ENCODE measurements at places on chromosomes 2 and 18.

DNA sequence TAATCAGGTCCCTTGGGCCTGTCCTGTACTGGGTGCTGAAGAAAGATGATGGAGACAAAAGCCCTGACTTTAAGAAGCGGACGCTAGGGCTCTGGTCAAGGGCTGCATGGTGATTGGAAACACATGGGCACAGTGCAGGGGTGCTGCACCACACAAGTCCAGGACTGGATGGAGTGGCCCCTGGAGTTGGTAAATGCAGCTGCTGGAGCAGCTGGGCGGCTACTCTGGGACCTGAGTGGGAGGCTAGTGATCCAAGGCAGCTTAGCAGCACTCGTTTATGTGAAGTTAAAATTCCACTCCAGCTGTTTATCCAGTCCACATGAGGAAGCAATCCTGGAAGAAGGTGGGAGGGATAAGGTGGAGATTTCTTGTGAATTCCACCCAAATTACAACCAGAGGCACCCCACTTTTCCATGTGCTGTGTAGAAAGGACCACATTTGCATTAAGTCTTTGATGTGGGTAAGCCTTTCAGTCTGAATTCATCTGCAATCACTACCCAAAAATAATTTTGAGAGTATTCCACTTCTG, 24.9 kb downstream of the MERTK start:
- DNase-seq = no peak

GRCh38 chr2:23706613-23707078, 220.3 kb downstream of the ATAD2B start:
- no peak for DNase-seq

DNA sequence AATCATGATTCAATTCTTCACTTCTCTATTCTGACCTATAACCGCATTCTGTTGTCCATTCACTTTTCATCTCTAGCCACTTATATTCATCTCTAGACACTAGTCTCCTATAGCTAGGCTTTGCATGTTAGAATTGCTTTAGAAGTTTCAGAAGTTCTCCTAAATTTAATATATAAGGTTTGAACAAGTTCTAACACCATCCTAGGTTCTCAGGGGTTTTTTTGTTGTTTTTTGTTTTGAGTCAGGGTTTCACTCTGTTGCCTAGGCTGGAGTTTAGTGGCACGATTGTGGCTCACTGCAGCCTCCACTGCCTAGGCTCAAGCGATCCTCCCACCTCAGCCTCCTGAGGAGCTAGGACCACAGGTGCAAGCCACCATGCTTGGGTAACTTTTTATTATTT, 19.9 kb downstream of the WDSUB1 start:
- no peak for DNase-seq

GRCh38 chr2:151860613-151861146, 32.5 kb upstream of the ARL5A start:
- DNase-seq = no peak

DNA sequence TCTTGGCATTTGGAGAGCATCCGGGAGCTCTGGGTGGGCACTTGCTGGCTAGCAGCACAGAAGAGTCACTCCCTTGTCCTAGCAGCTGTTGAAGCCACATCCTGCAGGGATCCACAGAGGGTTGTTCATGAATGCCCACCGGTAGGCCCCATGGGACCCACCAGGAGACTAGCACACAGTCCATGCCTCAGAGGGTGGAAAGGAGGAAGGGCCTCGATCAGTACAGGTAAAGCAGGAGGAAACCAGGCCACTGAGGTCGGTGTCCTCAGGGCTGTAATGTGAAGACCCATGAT, 205.8 kb downstream of the SEPTIN10 start:
- no peak for DNase-seq

DNA sequence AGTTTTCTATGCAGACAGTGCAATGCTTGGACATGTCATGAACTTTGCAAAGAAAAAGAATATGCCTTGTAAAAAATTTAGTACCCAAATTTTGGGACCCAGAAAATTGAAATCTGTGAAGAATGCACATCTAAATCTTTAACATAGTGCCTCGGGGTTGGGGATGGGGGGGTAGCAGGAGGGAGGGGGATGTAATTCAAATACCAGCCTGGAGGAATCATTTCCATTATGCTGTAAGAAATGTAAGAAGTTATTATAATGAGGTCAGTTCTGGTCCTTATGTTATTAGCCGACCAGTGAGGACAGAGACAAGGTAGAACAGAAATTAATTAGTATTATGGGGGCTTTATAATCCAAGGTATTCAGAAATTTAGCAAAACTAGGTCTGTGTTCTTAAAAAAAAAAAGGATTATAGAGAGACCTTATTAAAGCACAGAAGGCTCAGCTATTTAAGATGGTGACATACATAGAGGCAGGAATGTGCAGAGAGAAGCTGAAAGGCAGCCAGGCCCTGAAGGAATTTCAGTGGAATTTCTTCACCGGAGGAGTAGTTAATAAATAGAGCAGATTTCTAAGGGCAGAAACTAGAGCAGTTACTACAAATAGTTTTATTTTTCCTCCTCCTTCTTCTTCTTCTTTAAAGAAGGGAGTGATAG, 89.0 kb upstream of the RBMS1 start:
- no peak for DNase-seq

- DNase-seq = no peak
Measured at GRCh38 chr2:134952608-134953007, 34.0 kb downstream of the CCNT2 start.

DNA sequence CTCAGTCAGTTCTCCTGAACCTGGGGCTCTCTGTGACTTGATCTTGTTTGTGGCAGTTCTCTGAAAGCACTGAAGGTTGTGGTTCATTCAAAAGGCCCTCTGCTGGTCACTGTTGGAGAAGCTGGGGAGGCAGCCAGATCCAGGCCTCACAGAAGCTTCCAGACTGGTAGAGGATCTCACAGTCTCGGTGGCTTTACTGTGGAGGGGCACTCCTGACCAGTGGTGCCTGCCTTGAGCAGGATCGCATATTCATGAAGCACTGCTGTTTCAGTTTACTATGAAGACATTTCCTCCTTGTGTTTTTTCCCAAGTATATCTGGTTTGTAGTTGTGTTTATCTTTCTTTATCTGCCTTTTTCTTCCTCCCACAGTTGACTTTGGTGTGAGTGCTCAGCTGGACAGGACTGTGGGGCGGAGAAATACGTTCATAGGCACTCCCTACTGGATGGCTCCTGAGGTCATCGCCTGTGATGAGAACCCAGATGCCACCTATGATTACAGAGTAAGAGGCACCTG, 133.9 kb downstream of the MAP4K4 start:
- peak; percentile 55 for DNase-seq

DNA sequence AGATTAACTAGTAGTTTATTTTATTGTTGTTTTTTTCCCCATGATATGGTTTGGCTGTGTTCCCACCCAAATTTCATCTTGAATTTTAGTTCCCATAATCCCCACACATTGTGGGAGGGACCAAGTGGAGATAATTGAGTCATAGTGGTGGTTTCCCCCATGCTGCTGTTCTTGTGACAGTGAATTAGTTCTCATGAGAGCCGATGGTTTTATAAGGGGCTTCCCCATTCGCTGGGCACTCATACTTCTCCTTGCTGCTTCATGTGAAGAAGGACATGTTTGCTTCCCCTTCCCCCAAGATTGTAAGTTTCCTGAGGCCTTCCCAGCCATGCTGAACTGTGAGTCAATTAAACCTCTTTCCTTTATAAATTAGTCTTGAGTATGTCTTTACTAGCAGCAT, 36.5 kb downstream of the GALNT14 start:
- no peak for DNase-seq

- no peak for DNase-seq
Measured at GRCh38 chr18:67410075-67411070, 106.1 kb downstream of the DSEL start.

DNA sequence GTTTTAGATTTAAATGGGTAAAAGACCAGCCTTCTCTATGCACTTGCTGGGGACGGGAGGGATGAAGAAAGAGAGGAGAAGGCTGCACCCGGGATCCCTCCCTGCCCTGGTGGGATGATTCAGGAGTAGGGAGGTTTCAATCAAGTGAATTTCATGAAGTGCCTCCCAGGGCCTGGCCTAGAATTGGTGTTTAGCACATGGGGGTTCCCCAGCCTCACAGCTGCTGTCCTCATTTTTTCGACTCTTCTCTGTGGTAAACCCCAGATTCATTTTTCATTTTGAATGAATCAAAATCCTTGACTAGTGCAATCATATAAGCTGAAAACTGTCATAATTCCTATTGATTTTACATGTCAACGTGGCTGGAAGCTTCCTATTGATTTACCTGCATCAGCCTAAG, 81.1 kb downstream of the LPIN1 start:
- peak; percentile 57 for DNase-seq

DNA sequence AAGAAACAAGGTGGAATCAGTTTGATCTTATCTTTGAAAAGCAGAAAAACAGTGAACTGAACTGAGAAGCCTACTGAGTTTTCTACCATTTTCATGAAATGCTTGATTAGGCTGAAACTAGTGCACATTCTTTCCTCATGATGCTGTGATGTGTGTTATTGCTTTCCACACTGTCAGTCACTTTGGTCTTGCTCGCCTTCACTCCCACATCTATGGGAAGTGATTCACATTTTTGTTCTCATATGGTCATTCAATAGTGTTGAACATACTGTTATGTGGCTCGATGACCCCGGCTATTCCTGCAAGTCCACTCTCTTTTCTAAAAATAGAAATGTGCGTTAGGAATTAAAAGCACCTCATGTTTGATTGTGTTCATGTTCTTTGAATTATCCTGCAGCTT, 129.7 kb downstream of the TGIF1 start:
- no peak for DNase-seq

- peak; percentile 78 for DNase-seq
Measured at GRCh38 chr2:25558262-25558661, 115.1 kb downstream of the DTNB start.

- DNase-seq = no peak
Measured at GRCh38 chr2:176130147-176130956, 847 bp downstream of the HOXD8 start.

DNA sequence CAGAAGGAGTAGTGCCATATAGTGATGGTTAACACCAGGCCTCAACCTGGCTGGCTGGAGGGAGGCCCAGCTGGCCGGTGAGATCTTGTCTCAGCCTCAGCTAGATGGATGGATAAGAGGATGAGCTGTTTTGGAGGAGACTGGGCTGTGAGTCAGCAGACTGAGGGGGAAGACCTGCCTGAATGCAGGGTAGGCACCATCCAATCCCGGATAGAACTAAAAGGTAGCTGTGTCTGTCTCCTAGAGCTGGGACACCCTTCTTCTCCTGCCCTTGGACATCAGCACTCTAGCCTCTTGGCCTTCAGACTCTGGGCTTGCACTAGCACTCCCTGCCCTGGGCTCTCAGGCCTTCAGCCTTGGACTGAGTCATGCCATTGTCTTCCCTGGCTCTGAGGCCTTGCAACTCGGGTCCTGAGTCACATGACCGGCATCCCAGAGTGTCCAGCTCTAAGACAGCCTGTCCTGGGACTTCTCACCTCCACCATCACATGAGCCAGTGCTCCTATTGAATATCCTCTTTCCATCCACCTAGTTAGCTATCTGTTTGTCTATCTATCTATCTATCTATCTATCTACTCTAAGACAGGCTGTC, 131.3 kb downstream of the TPO start:
- no peak for DNase-seq

GRCh38 chr2:68692511-68692910, 42.1 kb upstream of the ARHGAP25 start:
- no peak for DNase-seq

Measured in GM10248 (cell line).